Spinal cord (tissue), 10 donors: ENCODE measurements at places on chromosomes 12 and 14.

GRCh38 chr12:31118347-31119191 lies 44.9 kb downstream of the DDX11 start:
- DNase-seq, result no peak

DNA sequence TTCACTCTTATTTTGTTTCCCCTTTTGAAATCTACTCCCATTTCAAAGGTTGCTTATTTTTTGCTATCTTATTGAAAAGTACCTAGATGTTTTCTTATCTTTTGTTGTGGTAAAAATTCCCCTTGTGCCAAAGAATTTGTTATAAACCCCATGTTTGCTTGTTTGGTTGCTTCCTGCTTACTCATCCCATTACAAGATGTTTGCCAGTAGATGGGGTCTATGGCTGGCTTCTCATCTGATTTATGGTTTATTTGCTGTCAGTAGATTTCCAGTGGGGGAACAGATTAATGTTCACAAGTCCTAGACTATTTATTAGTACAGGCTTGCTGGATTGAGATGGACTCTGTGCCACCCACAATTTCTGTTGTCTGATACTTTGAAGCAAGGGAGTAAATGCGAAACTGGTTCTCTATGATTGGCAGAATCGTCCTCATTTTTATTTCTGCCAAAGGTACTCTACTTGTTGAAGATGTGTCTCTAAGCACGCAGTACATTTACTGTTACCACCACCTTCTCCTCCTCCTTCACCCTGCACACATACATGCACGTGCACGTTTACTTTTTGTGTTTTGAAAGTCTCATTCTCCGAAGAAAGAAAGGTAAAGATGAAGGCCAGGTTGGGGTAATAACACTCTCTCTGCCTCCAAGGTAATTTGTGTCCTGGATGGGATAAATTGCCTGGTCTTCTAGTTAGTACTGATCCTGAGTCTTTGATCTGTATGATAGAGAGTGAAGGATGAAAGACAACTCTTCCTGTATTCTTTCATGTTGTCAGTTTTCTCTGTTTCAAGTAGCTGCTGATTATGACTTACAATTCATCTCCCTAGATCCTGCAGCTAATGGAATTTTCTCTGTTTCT lies 117.2 kb upstream of the ATP2B1 start:
- no peak for DNase-seq

GRCh38 chr14:83607682-83608081 lies 1922.3 kb upstream of the FLRT2 start:
- no peak for DNase-seq

DNA sequence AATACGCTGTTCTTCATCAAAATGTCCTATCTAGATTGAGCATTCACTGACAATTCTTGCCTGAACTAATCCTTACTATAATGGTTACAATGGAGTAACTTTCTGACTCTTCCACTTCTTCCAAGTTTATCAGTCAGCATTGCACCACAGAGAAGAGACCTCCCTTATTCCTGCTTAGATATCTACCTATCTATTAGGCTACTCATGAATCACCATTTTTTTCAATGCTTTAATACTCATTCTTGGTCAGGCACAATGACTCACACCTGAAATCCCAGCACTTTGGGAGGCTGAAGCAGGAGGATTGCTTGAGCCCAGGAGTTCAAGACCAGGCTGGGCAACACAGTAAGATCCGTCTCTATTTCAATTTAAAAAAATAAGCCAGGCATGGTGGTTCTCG lies 39.3 kb downstream of the RPS6KA5 start:
- DNase-seq, result no peak

GRCh38 chr12:114499338-114499737 lies 93.4 kb upstream of the TBX5 start:
- no peak for DNase-seq

- DNase-seq, result peak; percentile 34
These were observed 296.1 kb upstream of the SYT1 start for GRCh38 chr12:78568321-78569020.
